ENCODE measurements at places on chromosomes 2 and 18. TPM values are rescaled to one million over a fixed set of nuclear protein-coding genes. Genes with fewer than 3 reads are reported as not detected.

DNA sequence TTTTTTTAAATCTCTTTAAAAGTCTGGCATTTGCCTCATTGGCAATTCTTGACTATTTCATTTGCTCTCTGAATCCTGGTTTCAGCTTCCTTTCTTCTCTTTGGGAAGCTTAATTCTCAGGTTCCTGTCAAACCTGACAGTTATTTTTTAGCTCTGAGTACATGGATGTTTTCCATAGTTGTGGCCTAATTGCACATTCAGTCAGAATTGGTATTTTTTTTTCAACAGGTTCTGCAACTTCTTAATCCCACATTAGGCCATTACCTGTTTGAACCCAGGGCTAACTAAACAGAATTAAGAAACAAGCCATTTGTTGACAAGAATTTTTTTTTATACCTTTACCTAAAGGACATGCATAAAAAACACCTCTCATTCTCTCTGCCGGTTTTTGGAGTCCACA is 338.8 kb downstream of the SETBP1 start:
- DNase-seq = no peak

GRCh38 chr2:11430729-11431128 is 35.2 kb downstream of the E2F6 start:
- no peak for DNase-seq

DNA sequence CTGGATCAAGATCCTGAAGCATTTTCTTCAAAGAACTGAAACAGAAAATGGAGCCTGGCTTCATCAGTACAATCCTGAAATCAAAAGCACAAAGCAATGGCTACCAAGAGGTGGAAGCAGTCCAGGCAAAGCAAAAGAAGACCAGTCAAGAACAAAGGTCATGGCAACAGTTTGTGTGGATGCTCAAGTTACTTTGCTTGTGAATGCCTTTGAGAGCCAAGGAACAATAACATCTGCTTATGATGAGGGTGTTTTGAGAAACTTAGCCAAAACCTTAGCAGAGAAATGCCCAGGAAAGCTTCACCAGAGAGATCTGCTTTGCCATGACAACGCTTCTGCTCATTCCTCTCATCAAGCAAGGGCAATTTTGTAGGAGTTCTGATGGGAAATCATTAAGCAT is 723.1 kb downstream of the TMEM182 start:
- DNase-seq = no peak

GRCh38 chr2:111176867-111177266 is 56.2 kb downstream of the BCL2L11 start:
- no peak for DNase-seq

DNA sequence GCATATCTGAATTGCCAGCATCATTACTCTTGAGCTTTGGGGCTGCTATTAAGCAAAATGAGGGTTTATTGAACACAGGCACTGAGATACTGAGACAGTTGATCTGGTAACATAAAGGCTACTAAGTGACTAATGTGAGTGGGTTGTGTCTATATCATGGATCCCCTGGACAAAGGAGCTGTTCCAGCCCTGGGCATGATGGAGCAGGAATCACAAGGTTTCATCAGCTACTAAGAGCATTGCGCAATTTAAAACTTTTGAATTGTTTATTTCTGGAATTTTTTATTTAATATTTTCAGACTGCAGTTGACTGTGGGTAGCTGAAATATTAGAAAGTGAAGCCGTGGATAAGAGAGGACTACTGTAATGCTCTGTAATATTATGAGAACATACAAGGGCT is 73.5 kb downstream of the MGAT5 start:
- DNase-seq = no peak

DNA sequence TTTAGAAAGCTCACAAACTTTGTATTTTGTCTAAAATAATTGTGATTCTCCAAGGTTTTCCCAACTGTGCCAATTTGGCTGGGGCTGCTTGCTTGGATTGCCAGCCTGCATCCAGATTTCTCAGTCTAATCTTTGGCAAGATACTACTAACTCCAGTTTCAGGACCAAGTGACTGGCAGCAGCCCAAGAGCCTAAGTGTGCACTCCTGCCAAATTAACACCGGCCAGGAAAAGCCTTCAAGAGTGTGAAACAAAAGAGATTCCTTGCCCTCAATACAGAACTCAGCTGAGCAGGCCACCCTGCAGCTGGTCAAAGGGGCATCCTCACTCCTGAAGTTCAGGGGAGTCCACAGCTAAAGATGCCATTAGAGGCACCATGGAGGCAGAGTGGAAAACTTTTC is 589.0 kb upstream of the ACVR2A start:
- no peak for DNase-seq

GRCh38 chr18:63676526-63677323 is 15.0 kb upstream of the SERPINB3 start:
- DNase-seq = no peak

- DNase-seq = no peak
Observed at GRCh38 chr2:60353406-60353800, 200.1 kb downstream of the BCL11A start.

DNA sequence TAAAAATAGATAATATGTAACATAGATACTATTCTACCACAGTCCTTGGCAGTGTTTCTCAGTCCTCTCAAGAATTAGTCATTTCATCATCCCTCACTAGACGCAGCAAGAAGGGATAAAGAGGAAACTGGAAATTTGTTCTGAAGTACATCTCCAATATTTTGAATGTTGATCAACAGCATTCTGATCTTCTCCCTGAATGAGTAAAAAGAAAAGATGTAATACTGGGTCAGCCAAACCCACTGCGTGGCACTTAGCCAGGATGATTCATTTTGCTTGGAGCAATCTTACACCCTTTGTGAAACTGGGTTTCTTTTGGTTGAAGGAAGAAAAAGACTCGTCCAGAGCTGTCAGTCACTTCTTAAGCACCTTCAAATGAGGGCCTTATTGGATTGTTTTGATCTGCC is 54.1 kb downstream of the TAF1B start:
- DNase-seq = peak; percentile 75

DNA sequence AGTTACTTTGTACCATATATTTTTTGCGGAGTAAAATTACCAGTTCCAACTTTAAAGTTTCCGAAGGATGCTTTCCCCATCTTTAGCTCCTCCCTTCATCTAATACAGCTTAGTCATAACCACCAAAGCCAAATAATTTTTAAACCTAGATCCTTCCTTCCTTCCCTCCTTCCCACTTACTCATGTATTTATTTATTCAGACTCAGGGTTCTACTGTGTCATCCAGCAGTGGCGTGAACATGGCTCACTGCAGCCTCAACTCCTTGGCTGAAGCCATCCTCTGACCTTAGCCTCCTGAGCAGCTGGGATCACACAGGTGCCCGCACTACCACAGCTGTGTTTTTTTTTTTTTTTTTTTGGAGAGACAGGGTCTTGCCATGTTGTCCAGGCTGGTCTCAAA is 4.4 kb downstream of the LPIN2 start:
- DNase-seq = no peak

- DNase-seq = no peak
Observed at GRCh38 chr2:233981574-233982420, 64.6 kb downstream of the TRPM8 start.

The MYO7B gene
- total RNA-seq = 0.49 TPM

The ANTXR1 gene
- total RNA-seq = 110 TPM

The STRN gene
- 27.4 TPM for total RNA-seq

The GALNT3 gene
- total RNA-seq = 20.3 TPM

The CACNB4 gene
- 16.3 TPM for total RNA-seq

The LIPG gene
- 8.1 TPM for total RNA-seq

The TTC27 gene
- total RNA-seq = 22.5 TPM

The ZSWIM2 gene
- total RNA-seq = not detected

Measured in skin of body (tissue), 3 donors.